Stimulated activated CD8-positive, alpha-beta memory T cell treated with anti-CD3 and anti-CD28 coated beads, Interleukin-15, amount 100 ng/mL, for 4 hours (primary cell): ENCODE measurements at places on chromosomes 3 and 15.

GRCh38 chr3:175988401-175988800 is 1129.3 kb downstream of the NAALADL2 start:
- DNase-seq = no peak

- no peak for DNase-seq
These were observed 63.7 kb upstream of the PRR23C start for GRCh38 chr3:139108253-139108969.

DNA sequence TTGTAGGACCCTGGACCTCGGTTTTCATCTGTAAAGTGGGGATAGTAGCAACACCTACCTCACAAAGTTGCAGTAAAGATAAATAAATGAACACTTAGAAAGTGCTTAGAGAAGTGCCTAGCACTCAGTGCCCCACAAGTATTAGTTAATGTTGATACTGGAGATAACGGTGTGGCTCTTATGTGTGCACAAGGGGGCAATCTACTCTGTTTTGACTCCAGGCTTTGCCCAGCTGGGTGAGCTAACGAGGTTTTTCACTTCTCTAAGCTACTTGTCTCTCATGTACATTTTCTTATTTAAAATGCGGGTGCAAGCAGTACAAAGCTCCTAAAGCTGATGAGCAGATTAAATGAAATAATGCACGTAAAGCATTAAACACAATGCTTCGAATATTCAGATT is 193.5 kb upstream of the ICE2 start:
- DNase-seq = no peak

DNA sequence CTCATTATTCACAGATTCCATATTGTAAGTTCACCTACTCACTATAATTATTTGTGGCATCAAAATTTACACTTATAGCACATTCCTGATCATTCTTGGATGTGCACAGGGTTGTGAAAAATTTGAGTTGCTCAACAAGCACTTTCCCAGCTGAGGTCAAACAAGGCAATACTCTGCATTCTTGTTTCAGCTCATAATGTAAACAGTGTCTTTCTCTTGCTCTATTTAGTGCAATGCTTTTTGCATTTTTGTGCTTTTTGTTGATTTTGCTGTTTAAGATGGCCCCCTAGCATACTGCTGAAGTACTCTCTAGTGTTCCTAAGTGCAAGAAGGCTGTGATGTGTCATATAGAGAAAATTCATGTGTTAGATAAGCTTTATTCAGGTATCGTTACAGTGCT is 66.7 kb upstream of the TNIK start:
- DNase-seq = no peak

GRCh38 chr3:156643729-156644389 is 30.5 kb upstream of the TIPARP start:
- DNase-seq = peak; percentile 10

DNA sequence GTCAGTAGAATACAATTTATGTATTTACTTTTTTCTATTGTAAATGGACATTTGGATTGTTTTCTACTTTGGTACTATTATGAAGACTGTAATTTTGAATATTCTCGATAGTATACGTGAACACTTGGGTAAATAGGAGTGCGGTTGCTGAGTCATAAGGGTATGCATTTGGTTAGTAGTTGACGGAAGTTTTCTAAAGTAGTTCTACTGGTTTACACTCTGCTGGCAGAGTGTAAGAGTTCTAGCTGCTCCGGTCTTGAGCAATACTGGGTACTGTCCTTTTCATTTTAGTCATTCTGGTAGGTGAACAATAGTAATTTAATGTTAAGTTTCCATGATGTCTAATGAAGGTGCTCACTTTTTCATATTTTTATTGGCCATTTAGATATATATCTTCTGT is 70.0 kb downstream of the MEF2A start:
- DNase-seq = no peak

GRCh38 chr15:90349072-90349471 is 3.0 kb upstream of the ZNF774 start:
- DNase-seq = no peak

DNA sequence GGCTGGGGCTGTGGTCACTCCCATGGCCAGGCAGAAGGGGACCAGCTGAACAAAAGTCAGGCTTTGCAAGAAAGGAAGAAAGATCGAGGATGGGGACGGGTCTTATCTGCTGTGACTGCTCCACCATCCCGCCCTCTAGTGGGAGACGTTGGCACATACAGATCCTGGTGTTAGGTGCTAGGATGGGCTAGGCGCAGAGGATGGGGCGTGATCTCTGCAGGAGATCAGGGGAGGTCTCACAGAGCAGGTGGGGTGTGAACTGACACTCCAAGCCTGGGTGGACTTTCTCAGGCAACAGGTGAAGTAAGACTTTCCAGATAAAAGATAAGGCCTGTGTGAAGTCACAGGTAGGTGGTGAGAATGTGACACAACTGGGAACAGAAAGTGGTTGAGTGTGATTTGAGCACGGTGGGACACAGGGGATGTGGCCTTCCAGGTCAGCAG is 141.9 kb upstream of the SMAD3 start:
- no peak for DNase-seq

- DNase-seq = no peak
These were observed 1.9 kb upstream of the MEX3B start for GRCh38 chr15:82047453-82048400.

- DNase-seq = no peak
These were observed 139.1 kb downstream of the FBLN2 start for GRCh38 chr3:13688034-13688433.

GRCh38 chr3:100289339-100289738 is 28.5 kb downstream of the TBC1D23 start:
- no peak for DNase-seq

- no peak for DNase-seq
These were observed 142.0 kb upstream of the ATP2B2 start for GRCh38 chr3:10647376-10647775.

DNA sequence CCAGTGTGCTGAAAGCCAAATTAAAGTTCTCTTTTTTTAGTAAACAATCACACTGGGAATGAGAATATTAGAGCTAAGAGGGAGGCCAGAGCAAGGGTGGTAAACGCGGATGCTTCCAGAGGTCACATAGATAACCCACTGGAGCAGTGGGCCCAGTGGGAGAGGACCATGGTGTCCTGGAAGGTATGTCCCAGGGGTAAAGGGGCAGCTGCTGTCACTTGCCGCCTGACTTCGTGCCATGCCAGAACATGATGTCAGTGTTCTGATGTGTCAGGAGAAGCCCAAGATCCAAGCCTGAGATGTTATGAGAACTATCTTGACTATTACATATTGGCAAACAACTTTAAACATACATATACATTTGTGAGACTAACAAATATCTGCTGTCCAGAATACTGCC is 211.9 kb upstream of the IL12A start:
- no peak for DNase-seq

- no peak for DNase-seq
These were observed 217.0 kb downstream of the P3H2 start for GRCh38 chr3:189903562-189904250.

DNA sequence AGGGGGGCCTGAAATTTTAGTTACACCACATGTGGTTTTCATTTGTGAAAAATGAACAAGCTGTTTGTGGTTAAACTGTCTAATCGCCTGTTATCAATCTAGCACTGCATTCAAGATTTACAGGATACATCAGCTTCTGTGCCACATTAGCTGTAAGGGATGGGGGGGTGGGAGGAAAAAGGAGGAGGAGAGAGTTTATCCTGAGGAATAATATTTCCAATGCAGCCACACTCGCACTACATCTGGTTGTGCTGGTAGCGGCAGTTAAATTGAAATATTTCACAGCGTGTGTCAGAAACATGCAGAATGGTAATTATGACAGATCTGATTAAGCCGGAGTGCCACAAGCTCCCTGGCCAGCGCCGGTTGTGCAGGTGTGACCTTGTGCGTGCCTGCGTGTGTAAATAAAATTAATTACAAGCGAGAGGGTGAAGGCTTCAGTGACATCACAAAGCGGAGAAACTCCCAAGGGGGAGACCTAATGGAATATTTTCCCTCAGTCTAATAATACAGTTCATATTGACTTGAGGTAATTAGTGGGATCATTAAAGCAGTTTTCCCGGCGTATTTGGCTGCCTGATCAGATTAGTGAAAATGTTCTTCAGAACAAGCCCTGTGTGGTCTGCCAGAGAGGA is 55.5 kb downstream of the SATB1 start:
- no peak for DNase-seq

DNA sequence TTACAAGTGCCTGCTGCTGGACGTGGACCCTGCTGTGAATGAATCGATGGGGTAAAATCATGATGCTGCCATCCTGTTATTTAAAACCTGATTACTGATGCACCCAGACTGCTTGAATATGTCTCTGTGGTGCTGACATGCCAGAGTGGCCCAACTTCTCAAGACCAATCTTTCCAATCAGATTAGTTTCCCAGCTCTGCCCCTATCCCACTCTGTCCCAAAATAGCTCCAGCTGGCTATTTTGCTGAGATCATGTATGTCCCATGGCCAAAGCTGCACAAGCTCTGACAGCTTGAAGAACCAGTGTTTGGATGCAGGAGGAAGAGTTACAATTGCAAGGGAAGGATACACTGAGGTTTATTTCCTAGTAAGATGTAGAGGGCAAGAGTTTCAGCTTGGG is 153.6 kb downstream of the TMEM108 start:
- no peak for DNase-seq

GRCh38 chr3:171977860-171978259 is 61.5 kb upstream of the FNDC3B start:
- DNase-seq = no peak

GRCh38 chr15:66269326-66270090 is 16.0 kb upstream of the MEGF11 start:
- no peak for DNase-seq

GRCh38 chr3:55750525-55750924 is 263.4 kb upstream of the WNT5A start:
- DNase-seq = no peak

DNA sequence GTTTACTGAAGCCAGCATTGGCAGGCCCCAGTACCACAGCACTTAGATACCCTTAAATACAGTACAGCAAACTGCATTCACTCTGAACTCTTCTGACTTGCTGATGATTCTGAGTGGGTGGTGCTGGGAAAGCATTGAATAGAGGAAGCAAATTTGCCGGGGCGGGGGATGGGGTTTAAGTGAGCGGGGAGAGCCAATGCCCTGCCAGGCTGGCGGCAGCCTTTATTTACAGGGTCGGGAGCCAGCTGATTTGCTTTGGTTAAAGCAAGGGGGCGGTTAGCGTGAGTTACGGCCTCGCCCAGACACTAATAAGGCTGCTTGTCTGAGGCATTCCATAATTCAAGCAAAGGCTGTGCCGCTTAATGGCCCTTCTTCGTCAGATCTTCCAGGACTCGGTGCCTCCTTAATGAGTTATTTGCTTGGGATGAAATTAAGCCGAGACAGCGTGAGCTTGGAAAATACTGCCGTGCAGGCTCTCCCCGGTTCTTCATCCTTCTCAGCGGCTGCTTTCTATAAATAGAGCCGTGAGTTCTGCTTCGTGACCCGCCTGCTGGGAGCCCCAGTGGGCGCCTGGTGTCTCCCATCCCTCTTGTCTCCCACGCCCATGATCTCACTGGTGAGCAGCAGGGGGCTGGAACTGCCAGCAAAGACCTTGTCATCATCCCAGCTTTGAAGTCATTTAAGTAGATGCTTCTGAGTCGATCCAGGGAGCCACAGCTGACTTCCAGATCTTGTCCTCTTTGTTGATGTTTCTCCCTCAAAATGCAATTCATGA is 25.8 kb downstream of the SPSB4 start:
- DNase-seq = no peak

DNA sequence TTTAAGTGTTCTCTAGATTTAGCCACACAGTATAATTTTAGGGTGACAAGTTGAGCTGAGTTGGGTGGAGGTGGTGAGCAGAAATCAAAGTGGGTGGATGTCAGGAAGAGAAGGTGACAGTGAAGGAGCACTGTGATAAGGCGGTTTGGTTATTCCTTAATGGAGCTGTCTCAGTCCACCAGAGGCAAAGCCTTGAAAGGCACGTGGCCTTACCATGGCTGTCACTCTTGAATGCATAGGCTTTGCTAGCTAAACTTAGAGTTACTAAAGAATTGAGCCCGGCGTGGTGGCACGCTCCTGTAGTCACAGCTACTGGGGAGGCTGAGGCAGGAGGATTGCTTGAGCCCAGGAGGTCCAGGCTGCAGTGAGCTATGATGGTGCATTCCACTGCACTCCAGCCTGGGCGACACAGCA is 560 bp upstream of the TTLL13 start:
- no peak for DNase-seq

DNA sequence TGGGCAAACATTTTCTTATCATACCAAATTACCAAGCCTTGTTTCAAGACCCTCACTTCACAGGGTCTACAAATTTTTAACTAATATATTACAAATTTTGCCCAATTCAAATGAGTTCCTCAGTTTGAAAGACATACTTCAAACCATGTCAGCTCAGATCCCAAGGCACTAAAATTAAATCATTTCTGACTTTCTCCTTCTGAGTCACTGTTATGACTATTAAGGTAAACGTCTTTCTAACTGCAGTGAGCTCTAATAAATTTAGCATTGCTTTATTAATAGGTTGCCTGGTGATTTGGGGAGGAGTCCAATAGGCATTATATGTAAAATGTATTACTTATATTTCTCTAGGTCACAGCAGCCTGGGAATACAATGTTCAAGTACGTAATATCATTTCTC is 158.2 kb upstream of the ARHGEF26 start:
- DNase-seq = no peak

DNA sequence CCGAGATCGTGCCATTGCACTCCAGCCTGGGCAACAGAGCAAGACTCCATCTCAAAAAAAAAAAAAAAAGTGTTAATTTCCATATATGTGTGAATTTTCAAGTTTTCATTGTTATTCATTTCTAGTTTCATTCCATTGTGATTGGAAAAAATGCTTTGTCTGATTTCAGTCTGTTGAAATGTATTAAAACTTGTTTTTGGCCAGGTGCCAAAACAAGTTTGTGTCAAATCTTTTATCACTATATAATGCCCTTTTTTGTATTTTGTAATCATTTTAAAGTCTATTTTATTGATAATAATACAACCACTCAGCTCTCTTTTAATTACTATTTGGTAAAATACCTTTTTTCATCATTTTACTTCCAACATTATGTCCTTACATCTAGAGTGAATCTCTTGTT is 42.5 kb downstream of the TFRC start:
- no peak for DNase-seq

- no peak for DNase-seq
These were observed 284.1 kb upstream of the LRRFIP2 start for GRCh38 chr3:37458162-37459120.

- no peak for DNase-seq
These were observed 3.9 kb upstream of the VPS8 start for GRCh38 chr3:184808021-184808420.

GRCh38 chr3:138112362-138112761 is 3.0 kb downstream of the DZIP1L start:
- DNase-seq = no peak

DNA sequence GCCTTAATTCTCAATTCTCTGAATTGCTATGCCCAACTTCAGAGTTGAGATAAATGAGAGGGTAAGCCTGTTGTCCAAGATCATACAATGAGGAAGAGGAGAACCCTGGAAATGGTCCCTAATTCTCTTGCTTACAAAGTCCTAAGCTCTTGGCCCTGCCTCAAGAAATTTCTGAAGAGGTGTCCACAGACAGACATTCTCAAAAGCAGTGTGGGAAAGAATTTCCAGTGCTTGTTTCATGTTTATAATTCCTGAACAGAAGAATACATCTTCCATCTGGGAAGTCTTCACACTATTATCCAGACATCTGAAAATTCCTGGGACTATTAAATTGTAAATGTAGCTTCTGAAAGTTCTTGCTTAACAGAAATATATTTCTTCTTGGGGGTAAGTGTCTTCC is 166.8 kb upstream of the LRTM1 start:
- no peak for DNase-seq
